ENCODE measurements at places on chromosomes 3 and 15.
A peak's percentile ranks its signal among the peaks of the same experiment; 100 is the strongest.

GRCh38 chr3:98657457-98657856 is 64.0 kb upstream of the CPOX start:
- DNase-seq = no peak

DNA sequence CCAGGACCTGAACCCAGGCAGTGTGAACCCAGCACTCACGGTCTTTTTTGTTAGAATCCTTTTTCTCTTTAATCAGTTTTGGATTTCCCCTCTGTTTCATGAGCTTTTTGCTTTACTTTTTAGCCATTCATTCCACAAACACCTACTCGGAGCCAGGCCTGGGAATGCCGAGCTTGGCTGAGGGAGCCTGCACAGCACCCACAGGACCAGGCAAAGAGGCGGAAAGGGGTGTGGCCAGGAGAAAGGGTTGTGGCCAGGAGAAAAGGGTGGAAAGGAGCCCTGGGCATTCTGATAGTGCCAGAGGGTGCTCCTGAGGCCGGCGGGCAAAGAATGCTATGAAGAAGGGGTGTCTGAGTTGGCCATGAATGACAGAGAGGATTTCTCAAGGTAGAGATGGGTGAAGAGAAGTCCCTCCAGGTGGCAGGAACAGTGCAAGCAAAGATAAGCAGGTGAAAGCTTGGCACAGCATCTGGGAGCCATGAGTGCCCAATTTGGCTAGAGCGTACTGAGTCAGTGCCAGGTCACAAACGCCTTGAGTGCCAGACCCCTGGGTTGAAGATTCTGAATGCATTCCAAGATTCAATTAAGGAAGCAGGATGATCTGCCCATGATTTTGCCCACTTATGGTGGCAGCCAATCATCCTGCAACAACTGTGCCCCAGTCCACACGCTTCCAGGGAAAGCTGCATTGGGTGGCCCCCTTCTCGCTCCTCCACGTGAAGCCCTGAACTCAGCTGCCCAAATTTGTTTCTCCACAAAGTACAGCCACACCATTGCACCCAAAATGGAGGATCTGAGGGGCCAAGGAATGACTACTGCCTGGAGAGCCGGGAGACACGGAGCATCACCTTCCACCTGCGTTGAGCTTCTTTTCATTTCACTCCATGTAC is 157.2 kb downstream of the XXYLT1 start:
- DNase-seq = no peak

GRCh38 chr3:31067004-31067403 is 172.5 kb upstream of the GADL1 start:
- no peak for DNase-seq

GRCh38 chr3:161559177-161559998 is 62.8 kb downstream of the OTOL1 start:
- peak; percentile 10 for DNase-seq

DNA sequence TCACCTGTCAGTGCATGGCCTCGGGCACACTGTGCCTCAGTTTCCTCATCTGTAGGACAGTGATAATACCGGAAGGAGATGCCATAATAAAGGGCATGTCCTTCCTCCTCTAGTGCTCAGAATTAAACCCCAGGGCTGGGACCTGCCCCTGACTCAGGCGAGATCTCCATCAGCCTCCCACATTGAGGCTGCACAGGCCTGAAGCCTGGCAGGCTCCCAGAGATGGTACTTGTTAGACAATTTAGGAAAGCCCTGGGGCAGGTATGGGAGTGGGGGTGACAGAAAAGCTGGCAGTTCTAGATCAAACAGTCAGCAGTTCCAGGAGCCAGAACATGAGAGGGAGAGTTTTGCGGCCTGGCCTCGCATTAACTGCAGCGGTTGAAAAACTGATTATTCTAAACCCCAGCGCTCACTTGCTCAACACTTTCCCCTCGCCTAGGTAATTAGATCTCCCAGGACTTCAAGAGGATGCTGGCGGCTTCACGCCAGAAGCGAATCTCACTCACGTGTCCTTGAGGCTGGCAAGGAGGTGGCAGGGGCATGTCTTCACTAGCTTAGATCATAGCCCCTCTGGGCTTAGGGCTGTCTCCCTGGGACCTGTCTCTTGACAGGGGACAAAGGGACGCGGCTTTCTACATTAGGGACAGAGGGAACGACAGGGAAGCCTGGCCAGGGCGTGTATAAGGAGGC is 73.1 kb downstream of the ATP2B2 start:
- DNase-seq = no peak

DNA sequence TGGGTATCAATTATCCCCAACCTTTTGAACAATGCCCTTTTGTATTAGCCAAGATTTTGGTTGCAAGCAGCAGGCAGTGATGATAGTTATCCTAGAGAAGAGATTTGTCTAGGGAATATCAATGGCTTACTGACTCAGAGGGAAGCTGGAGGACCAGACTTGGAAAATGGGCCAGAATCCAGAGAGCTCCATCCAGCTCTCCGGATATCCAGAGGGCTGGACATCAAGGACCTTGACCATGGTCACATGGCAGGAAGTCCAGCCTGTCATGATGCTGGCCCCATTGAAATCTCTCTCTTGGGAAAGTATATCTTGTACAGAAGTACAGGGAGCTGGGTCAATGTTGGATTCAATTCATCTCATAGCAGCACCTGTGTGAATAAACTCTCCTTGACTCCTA is 148.5 kb upstream of the PDZRN3 start:
- no peak for DNase-seq

GRCh38 chr15:96274087-96274440 is 56.4 kb upstream of the NR2F2 start:
- no peak for DNase-seq

DNA sequence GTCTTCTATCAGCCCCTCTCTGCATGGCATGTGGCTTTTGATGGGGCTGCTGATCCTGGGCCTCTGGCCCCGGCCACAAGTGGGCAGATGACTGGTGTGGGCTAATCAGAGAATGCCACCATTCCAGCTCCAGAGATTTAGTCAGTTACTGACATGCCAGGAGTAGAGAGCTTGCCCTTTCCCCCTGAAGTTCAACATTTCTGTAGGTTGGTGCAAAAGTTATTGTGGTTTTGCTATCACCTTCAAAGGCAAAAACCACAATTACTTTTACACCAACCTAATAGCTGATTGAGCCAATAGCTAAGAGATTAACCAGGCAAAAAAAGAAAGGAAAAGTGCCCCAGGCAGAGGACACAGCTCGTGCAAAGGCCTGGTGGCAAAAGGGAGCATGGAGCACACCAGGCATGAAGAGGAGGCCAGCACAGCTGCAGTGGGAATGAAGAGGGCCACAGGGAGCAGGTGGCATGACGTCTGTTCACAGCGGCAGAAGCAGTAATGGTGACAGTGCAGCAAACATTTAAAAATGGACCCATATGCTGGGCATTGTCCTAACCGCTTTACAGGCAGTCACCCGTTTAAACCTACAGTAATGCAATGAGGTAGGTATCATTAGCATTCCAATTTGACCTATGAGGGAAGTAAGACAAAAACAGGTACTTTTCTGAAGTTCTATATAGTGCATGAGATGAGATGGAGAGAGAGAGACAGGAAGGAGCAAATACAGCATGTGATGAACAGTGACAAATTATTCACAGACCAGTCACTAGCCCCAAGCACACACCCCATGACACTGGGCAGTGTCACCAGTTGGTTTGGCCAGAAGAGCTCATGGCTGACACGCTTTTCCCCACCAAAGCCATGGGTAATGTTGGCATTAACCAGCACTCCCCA is 373.0 kb upstream of the PROK2 start:
- DNase-seq = no peak

DNA sequence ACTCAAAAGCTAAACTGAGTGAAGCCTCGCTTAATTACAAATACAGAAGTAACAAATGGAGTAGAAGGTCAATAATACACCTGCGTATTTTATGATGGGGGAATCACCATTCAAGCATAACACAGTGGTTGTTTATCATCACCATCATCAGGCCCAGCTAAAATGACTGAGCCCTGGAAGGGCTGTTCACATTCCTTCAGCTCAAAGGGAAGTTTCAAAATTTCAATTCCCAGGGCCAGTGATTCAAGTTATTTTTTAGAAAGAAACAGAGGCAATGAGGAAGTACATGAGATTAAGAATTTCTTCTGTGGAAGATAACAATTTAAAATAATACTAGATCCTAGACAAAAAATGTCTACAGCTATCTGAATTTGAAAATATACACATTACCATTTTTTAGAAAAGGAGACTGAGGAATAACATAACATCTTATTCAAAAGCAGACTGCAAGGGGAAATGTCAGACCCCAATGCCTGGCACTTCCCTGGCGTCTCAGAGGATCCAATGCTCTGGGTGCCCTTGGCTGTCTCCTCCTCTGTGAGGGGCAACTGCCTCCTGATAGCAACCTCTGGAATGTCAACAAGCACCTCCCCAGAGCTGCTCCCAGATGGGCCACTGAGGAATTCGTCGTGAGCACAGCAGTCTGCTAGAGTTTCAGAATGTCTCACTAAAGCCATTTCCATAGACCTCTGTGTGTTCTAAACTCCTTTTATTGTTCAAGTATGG is 22.8 kb downstream of the EHD4 start:
- DNase-seq = no peak

DNA sequence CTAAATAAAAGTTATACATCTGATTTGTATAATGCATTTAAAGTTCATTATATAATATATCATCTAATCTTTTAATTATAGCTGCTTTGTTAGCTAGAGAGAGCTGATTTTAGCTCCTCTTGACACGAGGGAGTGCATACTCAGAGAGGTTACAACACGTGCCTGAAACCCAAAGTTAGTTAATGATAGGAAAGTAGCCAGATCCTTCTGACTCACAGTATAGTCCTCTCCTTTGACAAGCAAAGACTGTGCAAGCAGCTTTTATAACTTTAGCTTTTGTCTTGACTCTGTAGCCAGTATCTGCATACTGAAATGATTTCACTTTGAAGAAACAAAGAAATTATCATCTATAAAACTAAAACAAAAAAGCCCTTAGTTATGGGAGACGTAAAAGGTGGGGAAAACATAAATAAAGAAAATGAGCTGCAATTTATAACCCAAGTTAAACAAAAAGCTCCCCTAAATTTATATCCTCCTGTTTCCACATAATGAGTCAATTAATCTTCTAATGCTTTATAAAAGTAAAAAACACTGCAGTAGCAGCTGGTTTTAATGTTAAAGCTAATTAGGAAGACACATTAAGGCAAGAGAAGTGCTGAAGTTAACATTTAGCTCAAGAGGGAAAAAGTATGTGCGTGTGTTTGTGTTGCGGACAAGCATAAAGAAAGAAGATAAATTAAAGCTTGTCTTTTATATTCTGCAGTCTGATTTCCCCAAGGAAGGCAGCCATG is 13.1 kb downstream of the GABRR3 start:
- no peak for DNase-seq

DNA sequence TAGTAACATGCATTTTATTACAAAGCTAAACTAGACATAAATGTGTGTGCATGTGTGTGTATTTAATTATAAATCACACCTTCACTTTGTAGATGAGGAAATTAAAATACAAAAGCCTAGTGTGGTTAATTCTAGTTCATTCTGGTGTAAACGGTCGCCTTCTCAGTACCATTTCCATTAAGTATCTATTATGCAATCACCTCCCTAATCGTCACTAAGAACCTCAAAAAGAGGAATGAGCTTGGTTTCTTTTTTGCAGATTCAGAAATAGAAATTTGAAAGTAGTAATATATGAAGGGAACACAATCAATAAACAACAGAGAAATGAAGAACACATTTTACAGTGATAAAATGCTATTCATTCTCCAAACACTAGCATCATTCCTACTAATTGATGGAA is 233.2 kb downstream of the ZBBX start:
- DNase-seq = no peak

DNA sequence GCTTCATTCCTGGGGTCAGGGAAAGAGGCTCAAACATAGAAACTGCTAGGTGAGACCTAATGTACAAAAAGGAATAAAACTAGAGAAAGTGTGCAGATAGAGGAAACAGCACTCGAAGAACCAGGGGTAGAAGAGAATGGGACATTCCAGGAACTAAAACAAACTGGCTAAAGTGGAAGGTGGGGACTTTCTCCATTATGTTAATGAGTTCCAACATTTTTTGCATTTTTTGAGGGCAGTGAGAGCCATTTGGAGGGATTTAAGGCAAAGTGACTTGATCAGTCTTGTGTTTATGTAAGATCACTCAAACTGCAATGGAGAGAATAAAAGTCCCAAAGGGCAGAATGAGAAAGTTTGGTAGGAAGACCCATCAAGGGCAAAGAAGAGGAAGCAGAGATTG is 20.6 kb upstream of the SLC4A7 start:
- DNase-seq = no peak

DNA sequence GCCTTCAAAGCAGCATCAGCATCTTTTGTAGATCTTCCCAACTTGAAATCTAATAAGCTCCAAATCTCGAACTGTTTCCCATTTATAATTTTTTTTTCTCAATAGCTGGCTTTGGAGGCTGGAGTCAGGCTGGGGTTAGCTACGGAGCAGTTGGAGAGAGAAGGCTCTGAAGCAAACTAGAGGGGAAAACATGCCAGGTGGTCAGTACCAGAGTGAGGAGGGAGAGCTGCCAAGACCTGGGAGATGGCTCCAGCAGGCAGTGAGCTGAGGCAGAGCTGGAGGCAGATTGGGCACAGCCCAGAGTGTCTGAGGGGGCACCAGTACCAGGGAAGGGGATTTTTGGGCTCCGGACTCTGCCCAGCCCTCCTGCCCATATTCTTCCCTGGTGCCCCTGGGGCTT is 311.2 kb downstream of the RPLP1 start:
- no peak for DNase-seq

GRCh38 chr3:78277220-78277619 is 1237.3 kb downstream of the ROBO2 start:
- no peak for DNase-seq

DNA sequence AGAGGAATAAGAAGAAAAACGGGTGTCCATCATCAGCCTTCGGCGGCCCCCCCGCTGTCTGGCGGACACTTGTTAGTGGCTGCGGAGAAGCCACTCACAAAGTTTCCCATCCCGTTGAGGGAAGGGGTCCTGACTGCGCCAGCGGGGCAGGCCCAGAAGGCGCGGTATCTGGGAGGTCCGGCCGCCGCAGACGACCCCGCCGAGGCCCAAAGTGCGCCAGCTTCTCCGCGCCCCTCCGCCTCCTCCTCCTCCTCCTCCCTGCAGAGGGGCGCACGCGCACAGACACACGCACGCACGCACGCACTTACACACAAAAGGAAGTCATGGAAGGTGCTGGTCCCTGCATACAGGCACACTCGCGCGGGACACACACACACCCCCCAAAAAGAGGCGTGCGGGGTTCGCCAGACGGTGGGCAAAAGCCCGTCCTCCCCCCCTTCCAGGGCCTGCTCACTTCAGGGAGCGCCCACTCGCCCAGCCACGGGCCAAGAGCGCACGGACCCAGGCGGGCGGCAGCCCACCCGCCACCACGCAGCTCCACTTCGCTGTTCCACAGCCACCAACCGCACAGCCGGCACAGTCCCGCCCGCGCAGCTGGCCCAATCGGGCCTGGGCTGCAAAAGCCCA is 18.0 kb downstream of the ZNF148 start:
- peak; percentile 60 for DNase-seq

- DNase-seq = no peak
These were observed 207.0 kb upstream of the ATP10A start for GRCh38 chr15:26070095-26070532.

DNA sequence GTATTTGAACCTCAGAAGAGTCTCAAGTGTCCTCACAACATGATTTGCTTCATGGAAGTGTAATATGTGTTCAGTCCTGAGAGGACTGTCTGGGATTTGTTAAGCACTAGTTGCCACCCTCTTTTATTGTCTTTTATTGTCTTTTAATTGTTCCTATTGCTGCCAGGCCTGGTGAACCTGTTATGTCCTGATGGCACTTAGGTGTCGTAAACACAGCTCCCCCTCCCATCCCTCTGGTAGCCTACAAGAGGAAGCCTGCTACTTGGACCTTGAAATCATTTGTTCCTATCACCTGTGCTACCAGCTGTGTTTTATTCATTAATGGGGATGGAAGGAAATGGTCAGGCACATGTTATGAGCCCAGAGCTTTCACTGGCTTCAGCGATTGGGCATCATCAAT is 19.3 kb downstream of the CCNB2 start:
- DNase-seq = no peak
